OCI-LY7 (cell line): ENCODE measurements at places on chromosomes 5 and 9.
A peak's percentile ranks its signal among the peaks of the same experiment; 100 is the strongest.

- no peak for DNase-seq
These were observed 88.8 kb downstream of the SREK1 start for GRCh38 chr5:66232706-66233445.

DNA sequence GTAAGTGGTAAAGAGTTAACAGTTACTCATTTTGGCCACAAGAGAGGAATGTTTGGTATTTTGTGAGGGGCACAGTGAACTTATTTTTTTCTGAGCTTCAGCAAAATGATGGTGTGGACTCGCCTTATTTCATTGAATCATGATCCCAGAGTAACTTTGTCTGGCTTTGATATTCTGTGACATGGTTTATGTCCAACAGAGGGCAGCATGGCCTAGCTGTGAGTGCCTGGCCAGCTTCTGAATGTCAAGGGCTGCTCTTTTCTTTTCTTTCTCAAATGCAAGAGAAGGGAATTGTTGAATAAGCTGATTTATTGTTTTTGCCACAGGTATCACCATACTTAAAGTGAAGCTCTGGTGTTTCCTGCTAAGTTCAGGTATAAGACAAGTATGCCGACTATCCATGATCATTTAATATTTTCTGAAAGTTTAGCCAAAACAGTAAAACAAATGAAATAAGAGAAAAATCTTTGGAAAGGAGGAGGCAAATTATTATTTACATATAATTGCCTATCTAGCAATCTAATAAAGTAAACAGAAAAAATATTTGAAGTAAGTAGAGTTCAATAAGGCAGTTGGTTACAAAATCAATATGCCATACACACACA, 31.7 kb downstream of the MRPL22 start:
- DNase-seq: peak; percentile 25

GRCh38 chr5:132776131-132776937, 705 bp downstream of the SEPTIN8 start:
- DNase-seq: no peak

- peak; percentile 52 for DNase-seq
These were observed 843.3 kb upstream of the CDH10 start for GRCh38 chr5:25488119-25488518.

DNA sequence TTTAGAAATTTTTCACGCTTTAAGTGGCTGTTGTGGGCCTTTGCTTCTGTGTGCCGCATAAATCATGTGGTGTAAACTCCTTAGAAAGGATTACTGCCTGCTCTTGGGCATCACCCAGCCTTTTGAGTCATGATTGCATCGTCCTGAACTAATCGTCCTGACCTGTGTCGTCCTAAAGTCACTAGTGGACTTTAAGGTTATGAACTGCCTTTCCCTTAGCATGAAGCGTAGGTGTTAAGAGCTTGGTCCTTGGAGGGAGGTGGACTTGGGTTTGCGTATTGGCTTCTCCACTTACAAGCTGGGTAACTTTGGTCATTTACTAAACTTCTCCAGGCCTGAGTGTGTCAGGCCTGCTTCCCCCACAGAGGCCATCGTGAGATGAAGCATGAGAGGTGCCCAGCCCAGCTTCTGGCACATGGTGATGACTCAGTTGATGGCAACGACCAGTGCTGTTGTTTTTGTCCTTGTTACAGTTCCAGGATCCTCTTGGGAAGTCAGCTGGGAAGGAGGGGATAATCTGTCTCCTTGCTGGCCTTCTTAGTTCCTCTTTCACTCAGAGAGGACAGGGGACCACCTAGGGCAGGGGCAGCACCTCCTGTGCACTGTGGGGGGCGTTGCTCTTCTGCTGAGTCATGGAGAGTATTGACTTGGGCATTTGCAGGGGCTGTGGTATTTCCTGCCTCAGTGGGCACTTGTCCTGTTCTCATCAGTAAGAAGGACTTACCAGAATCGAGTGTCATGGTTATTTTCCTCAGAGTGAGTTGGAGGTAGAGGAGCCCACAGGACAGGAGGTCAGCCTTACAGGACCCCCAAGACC, 54.2 kb upstream of the NCS1 start:
- no peak for DNase-seq

- peak; percentile 30 for DNase-seq
These were observed 17.6 kb upstream of the ERCC6L2 start for GRCh38 chr9:95857896-95858295.

- no peak for DNase-seq
These were observed 13.8 kb upstream of the CCDC69 start for GRCh38 chr5:151237685-151238084.

GRCh38 chr5:79122973-79123372, 11.4 kb downstream of the BHMT start:
- DNase-seq: no peak
